ENCODE measurements at places on chromosomes 1 and 21.
A peak's percentile ranks its signal among the peaks of the same experiment; 100 is the strongest.

DNA sequence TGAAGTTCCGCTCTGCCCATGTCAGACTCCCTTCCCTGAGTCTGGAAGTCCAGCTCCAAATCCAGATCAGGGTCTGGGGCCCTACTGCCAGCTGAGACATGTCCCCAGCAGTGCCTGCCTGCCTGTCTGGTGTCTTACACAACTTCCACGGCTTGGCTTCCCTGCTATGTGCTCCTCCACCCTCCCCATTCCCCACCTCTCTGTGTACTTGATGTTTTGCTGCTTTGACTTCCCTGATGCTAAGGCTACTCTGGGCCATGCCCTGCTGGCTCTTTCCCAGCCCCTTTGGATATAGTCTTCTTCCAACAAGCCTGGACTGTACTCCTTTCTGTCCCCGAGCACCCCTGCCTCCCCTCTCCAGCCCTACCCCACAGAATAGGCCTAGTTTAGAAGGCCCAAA is 7.3 kb downstream of the GJA5 start:
- DNase-seq, result no peak

GRCh38 chr1:29208442-29208841 is 22.3 kb downstream of the MECR start:
- no peak for DNase-seq

DNA sequence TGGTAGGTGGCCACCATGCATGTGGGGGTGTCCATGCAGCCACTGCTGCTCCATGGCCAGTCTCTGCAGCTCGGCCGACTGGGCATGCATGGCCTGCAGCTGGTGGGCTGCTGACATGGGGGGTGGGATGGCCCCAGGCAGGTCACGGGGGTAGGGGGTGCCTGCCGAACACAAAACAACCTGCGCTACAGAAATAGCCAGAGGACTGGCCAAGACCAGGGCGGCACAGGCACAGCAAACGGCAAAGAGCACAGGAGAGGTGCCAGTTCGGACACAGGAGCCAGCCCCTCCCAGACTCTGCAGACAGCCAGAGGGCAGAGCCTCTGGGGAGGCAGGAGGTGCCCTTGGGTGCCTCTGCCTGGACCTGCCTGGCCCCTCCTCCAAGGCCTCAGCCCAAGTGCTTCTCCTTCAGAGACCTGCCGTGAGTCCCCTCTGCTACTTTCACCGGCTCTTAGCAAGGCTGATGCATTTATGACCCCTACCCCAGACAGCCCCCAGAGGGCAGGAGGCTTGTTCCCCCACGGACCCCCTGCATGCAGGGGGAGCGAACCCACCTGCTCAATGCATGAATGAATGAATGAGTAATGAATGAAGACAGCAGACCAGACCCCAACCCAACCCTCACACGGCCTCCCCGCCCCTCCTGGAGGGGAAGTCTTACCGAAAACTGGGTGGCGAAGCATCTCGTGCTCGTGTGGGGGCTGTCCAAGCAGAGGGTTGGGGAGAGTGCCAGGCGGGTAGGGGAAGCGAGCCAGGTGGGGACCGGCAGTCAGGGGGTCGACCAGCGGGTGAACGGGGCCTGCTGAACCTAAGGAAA is 37.7 kb downstream of the SLC45A1 start:
- DNase-seq, result no peak

DNA sequence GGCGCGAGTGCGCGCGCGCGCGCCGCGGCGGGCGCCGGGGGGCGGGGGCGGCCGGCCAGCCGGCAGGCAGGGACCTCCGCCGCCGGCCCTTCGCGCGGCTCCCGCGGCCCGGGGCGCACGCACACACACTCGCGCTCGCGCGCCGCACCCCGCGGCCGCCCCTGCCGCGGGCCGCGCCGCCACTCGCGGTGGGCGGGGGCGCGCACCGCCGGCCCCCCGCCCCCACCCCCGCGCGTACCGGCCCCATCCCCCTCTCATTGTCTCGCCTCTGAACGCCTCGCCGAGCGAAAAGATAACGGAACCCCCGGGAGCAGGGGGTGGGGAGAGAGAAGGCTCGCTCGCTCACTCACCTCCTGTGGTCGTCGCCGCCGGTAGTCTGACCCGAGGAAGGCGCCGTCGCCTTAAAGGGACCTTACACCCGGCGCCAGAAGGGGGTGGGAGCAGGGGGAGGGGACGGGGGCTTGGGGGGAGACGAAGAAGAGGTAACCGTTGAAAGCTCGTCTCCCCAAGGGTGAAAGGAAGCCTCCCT is 428 bp downstream of the POGZ start:
- DNase-seq, result peak; percentile 46

DNA sequence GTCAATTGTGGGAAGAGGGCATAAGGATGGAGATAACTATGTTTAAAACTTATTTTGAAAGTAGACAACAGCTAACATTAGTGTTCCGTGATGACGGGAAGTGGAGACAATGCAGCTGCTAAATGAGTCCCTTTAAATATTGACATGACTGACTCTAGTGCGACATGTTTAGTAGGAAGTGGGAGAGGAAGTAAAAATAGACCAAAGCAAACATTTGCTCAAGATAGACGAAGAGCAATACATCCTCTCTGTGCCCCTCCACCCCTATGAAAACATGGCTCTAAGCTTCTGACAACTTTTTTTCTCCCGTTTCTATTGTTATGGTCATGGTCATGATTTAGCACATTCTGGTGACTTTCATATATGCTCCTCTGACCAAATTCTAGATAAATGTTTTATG is 60.0 kb upstream of the HMCN1 start:
- no peak for DNase-seq

DNA sequence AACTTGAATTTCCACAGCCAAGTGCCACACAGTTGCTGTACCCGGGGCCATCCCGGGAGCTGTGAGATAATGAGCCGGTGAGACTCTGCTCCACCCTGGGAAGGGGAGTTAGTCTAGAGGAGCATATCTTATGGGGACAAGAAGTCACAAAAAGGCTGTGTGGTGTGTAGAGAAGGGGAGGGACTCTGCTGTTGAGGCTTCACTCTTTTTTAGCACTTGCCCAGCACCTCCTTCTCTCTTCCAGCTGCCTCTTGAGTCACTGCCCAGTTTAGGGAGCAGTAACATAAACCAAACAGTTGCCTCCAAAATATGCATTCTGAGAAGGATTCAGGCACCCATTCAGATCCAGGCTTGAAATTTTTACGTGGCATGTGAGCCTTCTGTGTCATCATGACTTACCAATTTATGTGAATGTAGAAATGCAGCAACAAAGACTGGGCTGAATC is 744 bp upstream of the WDR26 start:
- no peak for DNase-seq

DNA sequence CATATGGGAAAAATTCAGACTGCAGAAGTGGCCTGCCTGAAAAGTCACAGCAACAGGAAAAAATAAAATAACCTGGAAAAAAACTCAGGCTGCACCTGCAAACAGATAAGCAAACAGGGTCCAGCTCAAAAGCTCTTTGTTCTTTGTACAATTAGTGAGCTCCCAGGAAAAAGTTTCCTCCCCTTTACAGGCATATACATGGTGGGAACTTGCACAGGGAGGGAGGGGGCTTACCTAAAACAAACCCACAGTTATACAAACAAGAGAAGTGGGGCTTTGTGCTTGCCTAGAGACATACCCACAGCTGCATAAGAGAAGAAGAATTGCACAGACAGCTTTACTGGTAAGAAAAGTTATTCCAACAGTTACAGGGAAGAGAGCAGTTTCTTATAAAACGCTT is 31.7 kb upstream of the COG2 start:
- DNase-seq, result no peak

- DNase-seq, result peak; percentile 83
Observed at GRCh38 chr1:161159087-161159912, at the start of gene USP21. TSS of gene USP21 (plus strand) at chr1:161159500. CDS start at chr1:161160641, 1,141 bp downstream.

GRCh38 chr1:150257624-150258585 is at the start of gene CA14:
TSS of gene CA14 (plus strand) at chr1:150257774. CDS start at chr1:150258129, 355 bp downstream.
- no peak for DNase-seq

Data from effector memory CD4-positive, alpha-beta T cell (primary cell).